Stimulated activated CD8-positive, alpha-beta memory T cell treated with anti-CD3 and anti-CD28 coated beads, Interleukin-12 subunit alpha, Interleukin-12 subunit beta, amount 100 ng/mL, for 4 hours (primary cell): ENCODE measurements at places on chromosomes 16 and 17.

DNA sequence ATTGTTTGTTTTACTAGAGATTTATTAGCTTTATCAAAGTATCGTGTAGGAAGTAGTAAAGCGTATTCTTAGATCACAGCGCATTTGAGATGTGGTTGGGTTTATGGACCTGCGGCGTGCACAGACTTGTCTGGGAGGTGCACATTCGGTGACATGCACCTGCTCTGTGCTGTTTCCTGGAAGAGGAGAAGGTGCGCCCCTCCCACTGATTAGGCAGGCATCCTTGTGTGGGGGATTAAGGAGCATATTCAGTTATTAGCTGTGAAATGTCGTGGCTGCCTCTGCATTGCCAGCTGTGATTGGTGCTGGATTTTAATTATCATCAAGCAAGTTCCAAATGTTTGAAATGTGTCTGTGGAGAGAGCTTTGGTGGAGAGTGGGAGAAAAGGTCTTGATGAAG is 903.8 kb upstream of the RBFOX1 start:
- no peak for DNase-seq

GRCh38 chr16:4706871-4707270 is 13.5 kb downstream of the NUDT16L1 start:
- no peak for DNase-seq

DNA sequence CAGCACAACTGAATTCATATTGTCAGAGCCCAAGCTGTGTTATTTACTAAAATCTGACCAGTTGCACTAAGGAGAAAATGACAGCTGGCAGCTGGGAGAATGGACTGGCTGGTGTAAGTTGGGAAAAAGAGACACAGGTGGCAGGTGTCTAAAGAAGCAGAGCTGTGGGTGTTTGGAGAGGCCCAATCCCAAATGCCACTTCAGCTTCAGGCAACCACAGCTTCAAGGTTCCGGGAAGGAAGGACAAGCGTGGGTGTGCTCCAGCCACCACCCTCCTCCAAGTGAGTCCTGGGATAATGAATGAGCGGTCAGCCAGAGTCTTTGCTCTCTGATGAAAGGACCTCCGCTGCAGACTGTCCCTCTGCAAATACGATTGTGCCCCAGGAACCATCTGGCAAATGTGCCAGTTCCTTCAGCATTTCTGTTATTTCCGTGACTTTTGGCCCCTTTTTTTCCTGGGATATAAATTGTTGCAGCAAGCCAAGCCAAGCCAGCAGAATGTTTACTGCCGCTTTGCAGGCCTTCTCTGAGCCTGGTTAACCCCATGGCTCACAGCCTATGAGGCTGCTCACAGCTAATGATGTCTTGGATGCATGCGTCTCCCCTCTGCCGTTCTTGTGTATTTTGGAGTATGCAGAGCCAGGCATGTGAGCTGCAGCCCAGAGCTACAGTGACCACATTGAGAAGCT is 9.5 kb upstream of the RHBDL3 start:
- DNase-seq, result no peak

DNA sequence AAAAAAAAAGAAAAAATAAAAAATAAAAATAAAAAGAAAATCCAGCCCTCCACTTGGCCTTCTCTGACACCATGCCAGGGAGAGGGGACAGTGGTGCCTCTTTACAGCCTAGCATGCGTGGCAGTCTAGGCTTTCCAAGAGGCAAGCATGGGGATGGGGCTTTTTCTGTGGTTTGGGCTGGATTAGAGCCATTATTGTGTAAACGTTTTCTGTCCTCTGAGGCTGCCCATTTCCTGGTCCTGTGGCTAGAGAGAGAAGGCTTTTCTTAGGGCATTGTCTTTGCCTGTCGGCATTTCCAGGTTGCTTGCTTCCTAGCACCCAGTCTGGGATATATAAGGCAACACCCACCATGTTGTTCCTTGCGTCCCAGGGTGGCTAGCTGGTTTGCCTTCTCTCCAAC is 2.7 kb upstream of the DHRS7B start:
- no peak for DNase-seq

DNA sequence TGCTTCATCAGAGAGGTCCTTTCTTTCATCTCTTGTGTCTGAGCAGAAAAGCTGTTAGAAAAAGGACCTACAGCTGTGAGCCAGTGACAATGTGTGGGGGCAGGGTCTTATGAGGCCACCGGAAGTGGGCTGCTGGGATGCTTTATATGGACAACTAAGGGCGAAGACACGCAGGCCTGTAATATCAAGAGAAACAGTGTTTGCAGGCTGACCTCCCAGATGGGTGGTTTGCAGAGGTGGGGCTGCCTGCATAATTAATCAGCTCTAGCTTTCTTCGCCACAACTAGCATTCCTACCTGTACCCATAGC is 30.4 kb upstream of the SALL1 start:
- DNase-seq, result no peak

GRCh38 chr17:61411261-61412142 is 11.9 kb downstream of the TBX2 start:
- no peak for DNase-seq

DNA sequence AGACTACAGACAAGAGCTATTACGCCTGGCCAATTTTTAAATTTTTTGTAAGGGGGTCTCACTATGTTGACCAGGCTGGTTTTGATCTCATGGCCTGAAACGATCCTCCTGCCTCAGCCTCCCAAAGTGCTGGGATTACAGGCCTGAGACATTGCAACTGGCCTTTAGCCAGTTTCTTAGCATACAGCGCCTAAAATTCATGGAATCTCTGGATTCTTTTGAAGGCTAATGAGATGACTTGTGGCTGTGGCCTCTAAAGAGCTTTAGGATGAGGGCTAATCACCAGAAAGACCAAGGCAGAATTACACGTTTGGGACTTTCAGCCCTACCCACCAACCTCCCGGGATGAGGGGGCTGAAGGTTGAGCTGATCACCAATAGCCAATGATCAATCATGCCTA is 34.6 kb downstream of the AKAP10 start:
- DNase-seq, result no peak

GRCh38 chr16:72098936-72099335 is 5.3 kb downstream of the DHX38 start:
- DNase-seq, result no peak

DNA sequence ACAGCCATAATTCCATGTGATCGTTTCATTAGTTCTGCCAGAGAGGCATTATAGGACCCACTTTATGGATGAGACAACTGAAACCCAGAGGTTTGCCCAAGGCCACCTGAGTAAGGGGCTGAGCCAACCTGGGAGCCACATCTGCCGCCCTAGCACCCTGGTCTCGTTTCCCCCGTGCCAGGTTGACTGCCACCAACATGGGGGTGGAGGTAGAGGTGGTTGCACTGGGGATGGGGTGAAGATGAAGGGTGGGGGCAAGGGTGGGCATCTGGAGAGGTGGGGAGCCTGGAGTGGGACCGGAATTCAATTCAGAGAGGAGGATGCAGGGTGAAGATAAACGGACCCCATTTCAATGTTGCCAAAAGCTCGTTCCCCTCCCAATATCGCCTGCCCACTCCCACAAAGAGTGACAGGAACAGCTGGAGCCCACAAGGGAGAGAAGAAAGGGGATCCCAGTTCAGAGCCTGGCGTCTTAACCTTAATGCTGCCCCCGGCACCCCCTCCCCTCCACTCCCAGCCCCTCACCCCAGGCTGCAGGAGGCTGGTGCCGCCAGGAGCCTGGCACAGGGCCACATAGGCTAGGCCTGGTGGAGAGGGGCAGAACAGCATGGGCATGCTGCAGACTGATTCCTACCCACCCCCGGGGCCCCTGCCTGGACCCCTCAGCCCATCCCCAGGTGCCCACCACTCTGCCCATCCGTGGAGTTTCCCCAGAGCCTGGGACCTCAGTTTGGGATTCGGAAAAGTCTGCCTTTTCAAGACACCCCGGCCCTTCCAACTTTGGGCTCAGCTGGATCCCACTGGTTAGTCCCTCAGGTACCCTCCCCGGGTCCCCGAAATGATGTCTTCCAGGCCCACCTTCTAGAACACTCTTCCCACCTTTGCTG is 29.6 kb downstream of the NGFR start:
- no peak for DNase-seq

DNA sequence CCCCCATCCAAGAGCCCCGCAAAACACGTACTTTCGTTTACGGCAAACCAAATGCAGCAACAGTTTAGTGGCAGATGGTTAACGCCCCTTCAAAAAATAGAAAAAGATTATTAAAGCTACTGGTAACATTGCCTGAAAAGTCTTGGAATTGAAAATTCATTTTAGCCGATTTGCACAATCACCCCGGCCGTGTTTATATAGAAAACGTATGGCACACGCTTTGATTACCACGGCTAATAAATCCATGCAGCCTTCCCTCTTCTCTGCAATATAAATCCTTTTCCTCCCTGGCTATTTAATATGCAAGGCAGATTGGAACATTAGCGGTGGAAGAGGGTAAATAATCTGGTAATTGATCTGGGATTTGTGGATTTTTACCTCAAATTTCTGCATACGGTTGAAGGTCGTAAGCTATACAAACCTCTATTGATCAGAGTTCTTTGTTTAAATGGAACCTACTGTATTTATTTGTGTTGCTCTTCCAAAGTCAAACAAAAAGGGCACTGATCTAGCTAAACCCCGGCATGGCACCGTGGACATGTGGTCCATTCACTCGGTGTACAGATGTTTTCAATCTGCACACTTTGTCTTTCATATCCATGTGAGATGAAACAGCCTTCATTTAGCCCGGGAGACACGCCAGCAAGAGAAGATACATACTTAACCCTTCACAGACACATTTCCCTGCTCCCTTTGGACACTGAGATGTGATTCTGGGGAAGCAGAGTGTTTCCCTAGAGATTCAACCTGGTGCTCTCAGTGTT is 238.1 kb upstream of the MAF start:
- no peak for DNase-seq

DNA sequence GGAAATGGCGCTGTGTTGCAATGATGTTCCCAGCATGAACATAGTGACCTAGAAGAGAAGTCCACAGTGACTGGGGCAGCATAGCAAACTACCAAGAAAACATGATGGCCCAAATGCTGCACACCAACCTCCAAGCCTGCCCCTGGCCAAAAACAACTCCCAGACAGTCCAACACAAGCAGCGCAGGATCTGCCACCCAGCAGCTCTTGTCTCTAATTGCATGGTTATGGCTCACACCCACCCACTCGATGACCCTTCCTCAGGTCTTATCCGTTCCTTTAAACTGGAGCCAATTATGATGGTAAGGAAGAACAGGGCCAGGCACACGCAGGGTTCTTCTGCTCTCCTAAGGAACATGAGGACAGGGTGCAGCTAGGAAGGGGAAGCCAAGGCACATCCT is 2.9 kb downstream of the MRPL27 start:
- DNase-seq, result no peak

- no peak for DNase-seq
Observed at GRCh38 chr17:79837888-79838521, 1.2 kb downstream of the CBX4 start.

DNA sequence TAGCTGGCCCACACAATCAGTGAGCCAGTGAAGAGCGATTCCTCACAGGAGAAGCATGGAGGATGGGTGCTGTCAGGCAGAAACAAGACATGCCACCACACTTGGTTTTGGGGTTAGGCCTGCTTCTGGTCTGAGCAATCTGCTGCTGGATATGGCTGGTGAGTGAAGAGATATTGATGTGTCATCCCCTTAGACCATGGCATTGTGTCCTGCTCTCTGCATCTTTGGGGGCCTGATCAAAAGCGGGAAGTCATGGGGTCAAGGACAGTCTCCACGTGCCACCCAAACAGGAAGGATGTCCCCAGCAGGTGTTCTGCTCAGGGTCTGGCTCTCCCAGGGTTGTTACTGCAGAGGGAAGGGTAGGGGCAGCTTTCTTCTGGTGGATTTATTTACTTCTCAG is 140.7 kb downstream of the PRKCB start:
- no peak for DNase-seq

DNA sequence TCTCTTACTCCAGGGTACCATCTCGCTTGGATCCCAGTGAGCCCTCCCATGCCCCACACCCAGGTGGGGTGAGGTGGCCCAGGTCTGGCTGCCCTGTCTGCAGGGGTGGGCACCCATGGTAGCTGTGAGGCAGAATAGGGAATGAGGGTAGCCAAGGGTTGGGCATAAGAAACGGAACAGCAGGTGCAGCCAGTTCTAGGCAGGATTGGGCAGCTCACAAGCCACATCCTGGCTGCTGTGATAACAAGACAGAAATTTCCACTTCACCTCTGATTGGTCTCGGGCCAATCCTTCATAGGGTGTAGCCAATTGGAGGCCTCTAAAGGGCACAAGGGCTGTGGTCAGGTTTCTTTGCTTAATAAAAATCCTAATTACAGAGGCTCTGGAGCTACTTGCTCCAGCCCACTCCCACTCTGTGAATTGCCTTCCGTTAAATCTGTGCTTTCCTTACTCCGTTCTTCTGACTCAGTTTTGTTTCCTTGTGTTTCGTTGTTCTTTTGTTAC is 1.5 kb upstream of the ARHGDIG start:
- no peak for DNase-seq

DNA sequence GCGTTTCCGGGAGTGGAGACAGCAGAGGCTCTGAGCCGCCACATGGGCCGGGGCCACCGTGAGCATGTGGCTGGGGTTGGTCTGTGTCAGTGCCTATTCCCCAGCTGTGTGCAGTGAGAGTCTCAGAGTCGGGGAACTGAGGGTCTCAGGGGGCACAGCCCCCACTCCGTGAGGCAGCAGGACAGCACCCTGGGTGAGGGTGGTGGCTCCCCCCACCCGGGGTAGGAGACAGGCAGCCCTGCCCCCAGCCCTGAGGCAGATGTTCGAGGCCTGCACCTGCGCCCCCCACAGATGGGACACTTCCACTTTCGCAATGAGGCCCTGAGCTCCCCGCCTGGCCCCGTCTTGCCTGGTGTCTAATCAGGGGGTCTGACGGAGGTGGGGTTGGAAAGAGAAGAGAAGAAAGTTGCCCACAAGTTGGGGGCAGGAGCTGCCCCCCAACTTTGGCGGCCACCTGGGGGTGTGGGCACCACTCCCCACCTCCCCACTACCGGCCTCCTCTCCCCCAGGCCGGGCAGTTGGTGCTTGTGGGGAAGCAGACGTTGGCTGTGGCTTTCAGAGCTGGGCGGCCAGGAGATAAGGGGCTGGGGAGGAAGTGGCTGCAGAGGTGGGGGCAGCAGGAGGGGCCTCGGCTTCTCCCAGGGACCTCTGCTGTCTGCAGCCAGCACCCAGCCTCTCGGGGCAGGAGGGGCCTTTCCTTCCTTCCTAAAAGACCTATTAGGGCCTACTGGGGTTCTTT is 1.8 kb upstream of the CBFA2T3 start:
- no peak for DNase-seq

GRCh38 chr16:86844695-86845094 is 266.3 kb downstream of the FOXL1 start:
- no peak for DNase-seq

- DNase-seq, result no peak
Observed at GRCh38 chr16:8585041-8585440, 5.3 kb downstream of the TMEM114 start.

DNA sequence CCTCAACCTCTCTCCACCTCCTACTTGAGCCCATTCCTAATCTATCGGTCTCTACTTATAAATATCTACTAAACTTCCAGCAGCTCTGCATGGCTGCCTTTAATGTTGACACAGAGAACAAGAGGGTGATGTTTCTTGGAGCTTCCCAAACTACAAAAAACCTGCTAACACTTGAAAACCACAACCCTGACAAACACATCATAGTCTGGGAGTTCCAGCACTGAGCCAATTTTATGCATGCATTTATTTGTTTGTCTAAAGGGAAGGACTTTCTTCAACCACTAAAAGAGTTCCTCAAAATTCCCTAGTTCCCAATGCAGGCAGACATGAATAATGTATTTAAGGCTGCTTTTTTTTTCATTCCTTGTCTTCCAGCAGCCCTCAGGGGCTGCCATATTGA is 331.8 kb upstream of the XYLT1 start:
- no peak for DNase-seq

- no peak for DNase-seq
Observed at GRCh38 chr16:77652399-77652798, 69.9 kb upstream of the NUDT7 start.

GRCh38 chr16:82643136-82643535 is 16.4 kb downstream of the CDH13 start:
- no peak for DNase-seq

- DNase-seq, result no peak
Observed at GRCh38 chr16:62720651-62721050, 684.4 kb upstream of the CDH8 start.
